H1 (cell line): ENCODE measurements at places on chromosomes 6 and 20.

DNA sequence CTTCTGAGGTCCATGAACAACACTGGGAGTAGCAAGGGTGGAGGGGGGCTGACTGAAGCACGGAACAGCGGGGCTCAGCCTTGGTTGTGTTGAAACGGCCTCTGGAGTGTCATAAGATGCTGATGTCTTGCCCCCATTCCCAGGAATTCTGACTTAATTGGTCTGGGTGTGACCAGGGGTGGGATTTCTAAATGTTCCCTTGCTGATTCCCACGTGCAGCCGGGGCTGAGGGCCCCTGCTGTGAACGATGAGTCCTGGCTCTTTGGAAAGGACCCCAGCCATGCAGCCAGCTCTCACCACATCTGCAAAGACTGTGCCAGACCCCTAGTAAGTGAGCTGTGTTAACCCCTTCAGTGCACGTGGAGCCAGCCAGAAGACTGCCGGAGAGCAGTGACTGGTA is 28.6 kb upstream of the FAM50B start:
- H3K27ac ChIP-seq = no peak overlapping the region
- H3K4me1 ChIP-seq = no peaks in the 10 kb centered on the region
- H3K36me3 ChIP-seq = no peaks in the 10 kb centered on the region
- H3K27me3 ChIP-seq = no peaks in the 10 kb centered on the region

- H3K27ac ChIP-seq = no peak overlapping the region
- no peak for DNase-seq
- no peaks in the 10 kb centered on the region for H3K27me3 ChIP-seq
- H3K36me3 ChIP-seq = no peaks in the 10 kb centered on the region
These were observed 37.1 kb upstream of the MLIP start for GRCh38 chr6:54074109-54074508.

- DNase-seq = no peak
- no peaks in the 10 kb centered on the region; the same call in 1 of the 2 replicates for H3K4me1 ChIP-seq
- no peak overlapping the region for H3K4me3 ChIP-seq
These were observed 169.7 kb downstream of the HAO1 start for GRCh38 chr20:7770578-7770977.

DNA sequence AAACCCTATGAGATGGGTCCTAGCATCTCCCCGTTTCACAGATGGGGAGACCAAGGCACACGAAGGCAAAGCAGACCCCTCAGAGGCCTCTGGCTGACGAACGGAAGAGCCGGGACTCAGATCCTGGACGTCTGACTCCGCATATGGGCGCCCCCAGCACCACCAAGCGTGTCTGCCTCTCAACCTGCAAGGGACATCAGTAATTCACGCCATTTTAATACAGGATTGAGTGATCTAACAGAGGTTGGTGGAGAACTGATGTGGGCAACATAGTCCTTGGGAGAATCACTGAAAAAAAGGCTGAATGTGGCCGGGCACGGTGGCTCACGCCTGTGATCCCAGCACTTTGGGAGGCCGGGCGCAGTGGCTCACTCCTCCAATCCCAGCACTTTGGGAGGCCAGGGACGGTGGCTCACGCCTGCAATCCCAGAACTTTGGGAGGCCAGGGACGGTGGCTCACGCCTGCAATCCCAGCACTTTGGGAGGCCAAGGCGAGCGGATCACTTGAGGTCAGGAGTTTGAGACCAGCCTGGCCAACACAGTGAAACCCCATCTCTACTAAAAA is 206.6 kb downstream of the DLL1 start:
- H3K27ac ChIP-seq = no peak overlapping the region
- H3K4me3 ChIP-seq = no peak overlapping the region
- no peaks in the 10 kb centered on the region for H3K4me1 ChIP-seq

GRCh38 chr20:57716901-57717300 is 7.1 kb upstream of the PMEPA1 start:
- no peaks in the 10 kb centered on the region; the same call in 1 of the 2 replicates for H3K4me1 ChIP-seq
- no peaks in the 10 kb centered on the region for H3K36me3 ChIP-seq
- no peak for DNase-seq
- no peak overlapping the region for H3K4me3 ChIP-seq
- H3K27ac ChIP-seq = no peak overlapping the region

- no peak overlapping the region for H3K4me3 ChIP-seq
- no peaks in the 10 kb centered on the region for H3K4me1 ChIP-seq
- H3K36me3 ChIP-seq = no peaks in the 10 kb centered on the region
- no peak for DNase-seq
- no peaks in the 10 kb centered on the region for H3K27me3 ChIP-seq
These were observed 79.4 kb downstream of the ADGRG6 start for GRCh38 chr6:142381181-142381580.

DNA sequence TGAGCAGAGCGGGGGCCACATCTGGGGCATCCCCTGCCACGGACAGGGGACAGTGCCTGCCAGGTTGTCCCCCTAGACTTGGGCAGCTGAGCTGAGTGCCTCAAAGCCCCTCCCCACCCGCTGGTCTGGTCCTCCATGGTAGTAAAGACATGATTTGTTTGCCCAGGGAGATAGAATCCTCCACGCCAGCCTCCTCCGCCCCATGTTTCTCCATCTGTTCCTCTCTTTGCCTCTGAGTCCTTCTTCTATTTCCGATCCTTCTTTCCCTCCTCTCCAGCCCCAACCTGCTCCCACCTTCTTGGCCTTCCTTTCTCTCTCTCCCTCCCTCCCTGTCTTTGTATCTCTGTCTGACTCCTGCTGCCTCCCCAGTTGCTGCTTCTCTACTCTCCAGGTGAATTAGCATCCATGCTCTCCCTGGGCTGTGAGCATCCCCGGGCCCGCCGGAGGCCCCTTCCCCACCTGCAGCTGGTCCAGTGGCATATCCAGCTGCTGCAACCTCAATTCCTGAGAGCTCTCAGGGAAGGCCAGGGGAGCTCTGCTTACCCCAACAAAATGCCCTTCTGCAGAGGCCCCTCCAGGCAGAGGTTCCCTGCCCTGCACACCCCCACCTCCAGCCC is 45.8 kb downstream of the CPNE5 start:
- H3K4me1 ChIP-seq = peaks cover 43% of the 10 kb centered on the region
- H3K4me3 ChIP-seq = peak overlapping the region; percentile 9; the same call in 1 of the 2 replicates
- H3K36me3 ChIP-seq = no peaks in the 10 kb centered on the region
- no peak overlapping the region; the same call in 1 of the 2 replicates for H3K27ac ChIP-seq
- H3K27me3 ChIP-seq = no peaks in the 10 kb centered on the region

DNA sequence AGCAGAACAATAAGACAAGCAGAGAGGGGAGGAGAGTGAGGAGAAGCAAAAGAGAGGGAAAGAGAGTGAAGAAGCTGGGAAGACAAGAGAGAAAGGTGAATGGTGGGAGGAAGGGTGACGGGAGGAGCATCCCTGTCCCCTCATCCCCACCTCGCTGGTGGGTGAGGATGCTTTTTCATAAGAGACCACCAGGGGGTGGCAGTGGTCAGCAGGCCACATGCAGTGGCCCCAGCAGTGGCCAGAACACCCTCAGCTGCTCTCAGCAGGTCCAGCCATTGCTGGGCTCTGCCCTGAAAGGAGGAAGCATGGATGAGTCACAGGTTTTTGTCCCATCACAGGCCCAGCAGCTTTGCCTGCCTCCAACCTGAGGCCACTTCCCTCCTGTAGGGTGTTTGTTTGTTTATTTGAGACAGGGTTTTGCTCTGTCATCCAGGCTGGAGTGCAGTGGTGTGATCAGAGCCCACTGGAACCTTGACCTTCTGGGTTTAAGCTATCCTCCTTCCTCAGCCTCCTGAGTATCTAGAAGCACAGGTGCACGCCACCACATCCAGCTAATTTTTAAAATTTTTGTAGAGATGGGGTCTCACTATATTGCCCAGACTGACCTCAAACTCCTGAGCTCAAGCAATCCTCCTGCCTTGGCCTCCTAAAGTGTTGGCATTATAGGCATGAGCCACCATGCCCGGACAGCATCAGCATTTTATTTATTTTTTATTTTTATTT is 24.0 kb downstream of the FGD2 start:
- peak; percentile 82 for DNase-seq
- H3K4me3 ChIP-seq = no peak overlapping the region
- H3K36me3 ChIP-seq = no peaks in the 10 kb centered on the region
- H3K27ac ChIP-seq = no peak overlapping the region; the same call in 1 of the 2 replicates

- no peaks in the 10 kb centered on the region for H3K27me3 ChIP-seq
- no peak overlapping the region for H3K27ac ChIP-seq
- DNase-seq = no peak
- no peak overlapping the region for H3K4me3 ChIP-seq
- no peaks in the 10 kb centered on the region for H3K36me3 ChIP-seq
- no peaks in the 10 kb centered on the region for H3K4me1 ChIP-seq
These were observed 155.4 kb downstream of the SYCP2 start for GRCh38 chr20:59777814-59778575.

DNA sequence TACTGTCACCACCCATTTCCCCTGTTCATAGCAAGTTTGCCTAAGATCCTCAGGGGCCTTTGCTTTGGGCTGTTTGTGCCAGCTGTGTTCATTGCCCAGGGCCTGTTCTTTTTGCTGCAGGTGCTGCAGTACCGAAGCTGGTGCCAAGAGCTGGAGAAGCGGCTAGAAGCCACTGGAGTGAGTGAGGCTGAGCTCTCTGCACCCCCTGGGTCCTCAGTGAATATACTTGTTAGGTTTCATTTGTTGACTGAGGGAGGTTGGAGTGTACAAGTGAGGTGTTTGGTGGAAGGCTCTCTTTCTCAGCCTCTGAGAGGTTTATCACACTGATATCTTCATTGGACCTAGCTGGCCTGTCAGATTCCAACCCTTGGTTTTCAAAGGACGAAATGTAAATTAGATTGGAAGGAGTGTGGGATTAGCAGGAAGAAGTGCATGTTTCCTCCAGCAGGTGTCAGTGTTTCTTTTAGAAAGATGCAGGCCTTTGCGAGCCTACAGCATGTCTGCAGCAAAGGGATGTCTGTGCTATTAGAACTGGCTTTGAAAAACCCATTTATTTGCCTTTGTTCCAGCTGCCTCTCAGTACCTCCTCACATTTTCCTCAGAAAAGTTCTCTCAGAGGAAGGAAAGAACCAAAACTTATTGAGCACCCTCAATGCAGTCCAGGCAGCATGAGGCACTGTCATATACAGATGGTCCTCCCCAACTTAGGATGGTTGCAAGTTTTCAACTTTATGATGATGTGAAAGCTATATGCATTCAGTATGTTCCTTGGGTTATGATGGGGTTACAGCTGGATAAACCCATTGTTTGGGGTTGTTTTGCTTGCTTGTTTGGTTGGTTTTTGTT is 8.3 kb downstream of the CEP250 start:
- H3K36me3 ChIP-seq = peaks cover 33% of the 10 kb centered on the region
- no peaks in the 10 kb centered on the region for H3K4me1 ChIP-seq
- H3K4me3 ChIP-seq = no peak overlapping the region
- DNase-seq = peak; percentile 81
- H3K27ac ChIP-seq = no peak overlapping the region
- H3K27me3 ChIP-seq = no peaks in the 10 kb centered on the region

DNA sequence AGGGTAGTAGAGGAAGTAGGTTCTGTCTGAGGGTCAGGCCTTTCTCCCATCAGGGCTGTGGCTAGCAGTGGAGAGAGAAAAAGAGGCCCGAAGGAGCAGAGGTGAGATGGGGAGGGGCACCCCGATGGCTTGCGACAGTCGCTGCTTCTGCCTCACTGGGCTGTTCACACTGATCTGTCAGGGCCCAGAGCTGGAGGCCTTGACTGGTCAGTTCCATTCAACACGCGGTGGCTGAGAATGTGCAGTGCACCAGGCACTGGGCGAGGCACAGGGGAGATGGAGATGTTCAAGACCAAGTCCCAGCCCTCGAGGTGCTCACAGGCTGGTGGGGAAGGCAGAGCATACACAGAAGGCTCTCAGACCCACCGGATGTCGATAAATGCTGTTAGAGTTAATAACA is 21.4 kb downstream of the SLC12A5 start:
- no peak overlapping the region for H3K4me3 ChIP-seq
- no peaks in the 10 kb centered on the region for H3K4me1 ChIP-seq
- H3K36me3 ChIP-seq = no peaks in the 10 kb centered on the region
- H3K27ac ChIP-seq = no peak overlapping the region
- peaks cover 19% of the 10 kb centered on the region; the same call in 1 of the 2 replicates for H3K27me3 ChIP-seq

DNA sequence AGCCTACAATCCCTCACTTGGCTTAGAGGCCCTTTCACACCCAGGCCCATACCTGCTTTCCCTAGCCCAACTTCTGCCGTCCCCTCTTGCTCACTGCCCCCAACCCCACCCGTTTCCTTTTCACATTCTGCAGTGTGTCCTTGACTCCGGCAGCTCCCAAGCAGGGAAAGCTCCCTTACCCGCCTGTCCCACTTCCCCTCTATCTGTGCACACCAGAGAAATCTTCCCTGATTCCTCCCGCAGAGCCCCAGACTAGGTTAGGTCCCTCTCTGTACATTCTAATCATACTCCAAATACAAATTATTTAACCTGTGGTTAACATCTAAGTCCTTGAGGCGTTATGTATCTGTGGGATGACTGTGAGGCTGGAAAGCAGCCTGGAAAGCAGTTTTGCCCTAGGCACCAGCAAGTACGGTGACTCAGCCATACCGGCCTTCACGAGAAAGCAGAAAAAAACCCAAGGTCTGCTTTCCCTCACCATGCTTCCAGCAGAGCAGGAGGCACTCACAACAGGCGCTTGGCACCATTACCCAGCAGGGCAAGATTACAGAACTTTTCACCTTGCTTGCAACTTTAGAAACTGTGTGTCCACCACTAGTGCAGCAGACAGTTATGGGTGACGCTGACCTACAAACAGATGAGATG is 22.3 kb downstream of the ELOVL5 start:
- no peak for DNase-seq
- H3K4me3 ChIP-seq = no peak overlapping the region
- H3K4me1 ChIP-seq = peaks cover 2% of the 10 kb centered on the region

DNA sequence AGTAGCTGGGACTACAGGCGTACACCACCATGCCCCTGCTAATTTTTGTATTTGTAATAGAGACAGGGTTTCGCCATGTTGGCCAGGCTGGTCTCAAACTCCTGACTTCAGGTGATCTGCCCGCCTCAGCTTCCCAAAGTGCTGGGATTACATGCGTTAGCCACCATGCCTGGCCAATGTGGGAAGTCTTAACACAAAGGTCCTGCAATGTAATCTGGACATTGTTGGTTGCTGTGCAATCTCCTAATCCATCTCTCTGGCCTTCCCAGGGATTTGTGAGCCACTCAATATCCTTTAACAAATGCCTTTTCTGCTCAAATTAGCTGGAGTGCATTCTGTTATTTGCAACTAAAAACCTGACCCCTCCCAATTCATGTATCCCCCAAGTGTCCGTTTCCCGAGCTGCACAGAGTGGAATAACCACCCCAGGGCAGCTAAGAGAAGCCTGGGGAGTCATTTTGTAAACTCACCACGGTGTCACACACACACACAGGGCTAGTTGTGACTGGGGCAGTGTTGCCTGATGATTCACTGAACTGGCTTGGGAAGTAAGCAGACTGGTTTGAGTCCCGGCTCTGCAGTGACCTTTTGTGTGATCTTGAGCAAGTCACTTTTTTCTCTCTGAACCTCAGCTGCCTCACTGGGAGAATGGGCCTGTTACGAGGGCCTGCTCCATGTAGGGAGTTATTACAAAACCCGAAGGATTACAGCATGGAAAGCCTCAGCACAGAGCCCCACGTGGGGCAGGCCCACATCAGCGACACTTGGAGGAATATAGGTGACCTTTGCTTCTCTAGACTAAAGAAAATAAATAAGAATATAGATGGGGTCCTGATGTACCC is 152.3 kb downstream of the ZMYND8 start:
- no peak for DNase-seq
- no peak overlapping the region for H3K27ac ChIP-seq
- H3K36me3 ChIP-seq = peaks cover 6% of the 10 kb centered on the region; the same call in 1 of the 2 replicates
- no peaks in the 10 kb centered on the region for H3K27me3 ChIP-seq
